ENCODE measurements at places on chromosomes 13 and 19.
A peak's percentile ranks its signal among the peaks of the same experiment; 100 is the strongest.

GRCh38 chr13:99897076-99897440, 74.5 kb downstream of the ZIC5 start:
- no peak for DNase-seq

DNA sequence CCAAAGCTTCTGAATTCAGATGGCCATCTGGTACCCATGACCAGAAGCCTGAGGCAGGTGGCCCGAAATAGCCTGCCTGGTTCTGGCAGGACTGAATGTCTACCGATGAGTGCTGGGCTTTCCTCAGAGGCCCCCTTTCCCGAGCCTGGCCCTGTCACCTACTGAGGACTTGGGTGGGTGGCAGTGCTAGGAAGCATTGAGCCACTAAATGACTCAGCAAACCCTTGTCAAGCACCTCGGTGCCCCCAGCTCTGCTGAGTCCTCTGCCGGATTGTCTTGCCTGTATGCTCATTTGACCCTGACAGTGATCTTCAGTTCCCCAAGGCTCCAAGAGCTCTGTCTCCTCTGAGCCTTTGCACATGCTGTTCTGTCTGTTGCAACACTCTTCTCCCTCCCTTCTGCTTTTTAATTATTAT, 17.9 kb downstream of the PPP1R37 start:
- DNase-seq, result no peak

DNA sequence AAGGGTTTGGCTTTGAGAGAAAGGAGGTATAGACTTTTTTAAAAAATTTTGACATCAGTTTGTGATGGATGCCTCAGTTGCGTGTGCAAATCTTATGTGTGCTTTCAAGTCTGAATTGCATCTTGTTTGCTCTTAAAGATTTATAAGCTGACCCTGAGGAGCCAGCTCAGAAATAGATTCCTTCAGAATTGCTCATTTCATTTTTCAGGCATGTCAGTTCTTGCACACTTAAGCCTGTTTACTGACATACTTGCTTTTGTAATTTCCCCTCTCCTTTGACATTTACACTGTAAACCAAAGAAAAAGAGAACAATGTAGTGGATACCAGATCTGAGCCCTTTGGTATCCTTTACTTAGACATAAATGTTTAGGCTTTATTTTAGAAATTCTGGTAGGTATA, 87.6 kb downstream of the RNF17 start:
- no peak for DNase-seq

DNA sequence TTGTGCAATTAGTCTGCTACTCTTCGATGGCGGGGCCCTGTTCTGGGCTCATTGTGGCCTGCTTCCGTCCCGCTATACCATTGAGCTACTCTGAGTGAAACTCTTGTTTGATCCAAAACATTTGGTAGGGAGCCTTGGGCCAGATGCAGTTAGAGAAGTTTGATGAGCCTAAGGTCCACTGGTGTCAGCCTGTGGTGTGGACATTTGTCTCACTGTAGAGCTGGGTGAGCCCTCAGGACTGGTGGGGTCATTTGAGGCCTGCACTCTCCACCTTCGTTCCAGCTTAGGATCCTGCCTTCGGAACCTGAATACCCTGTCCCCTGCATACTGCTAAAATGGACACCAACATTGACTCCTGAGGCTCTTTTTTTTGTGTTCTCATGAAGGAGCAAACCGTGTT, 6.9 kb downstream of the UBAC2 start:
- no peak for DNase-seq

- no peak for DNase-seq
Observed at GRCh38 chr13:28753946-28754345, 35.2 kb upstream of the SLC46A3 start.

DNA sequence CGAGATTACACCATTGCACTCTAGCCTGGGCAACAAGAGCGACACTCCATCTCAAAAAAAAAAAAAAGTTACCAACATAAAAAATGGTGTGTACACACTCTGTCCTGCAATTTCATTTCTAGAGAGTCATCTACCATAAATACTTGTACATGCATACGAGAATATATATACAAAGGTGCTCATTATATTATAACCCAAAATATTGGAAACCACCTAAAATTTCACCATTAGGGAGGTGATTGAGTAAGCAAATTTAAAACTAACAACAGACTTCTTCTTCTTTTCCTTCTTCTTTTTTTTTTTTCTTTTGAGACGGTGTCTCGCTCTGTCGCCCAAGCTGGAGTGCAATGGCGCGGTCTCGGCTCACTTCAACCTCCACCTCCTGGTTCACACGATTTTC, 7.4 kb upstream of the C5AR1 start:
- DNase-seq, result no peak

- no peak for DNase-seq
Observed at GRCh38 chr13:24348797-24349515, 39.6 kb downstream of the C1QTNF9 start.

- no peak for DNase-seq
Observed at GRCh38 chr13:20877902-20878301, 24.6 kb downstream of the XPO4 start.

DNA sequence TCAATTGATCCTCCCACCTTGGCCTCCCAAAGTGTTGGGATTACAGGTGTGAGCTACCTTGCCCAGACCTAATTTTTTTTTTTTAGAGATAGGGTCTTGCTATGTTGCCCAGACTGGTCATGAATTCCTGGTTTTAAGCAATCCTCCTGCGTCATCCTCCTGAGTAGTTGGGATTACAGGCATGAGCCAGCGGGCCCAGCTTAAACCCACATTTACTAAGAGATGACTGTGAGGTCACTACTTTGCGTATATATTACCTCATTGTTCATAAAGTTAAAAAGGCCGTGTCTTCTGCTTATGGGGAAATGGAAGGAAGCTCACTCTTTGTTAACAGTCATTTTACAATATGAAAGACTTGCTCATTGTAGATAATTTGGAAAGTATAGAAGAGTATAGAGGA, 39.6 kb upstream of the C1QTNF9 start:
- no peak for DNase-seq

- no peak for DNase-seq
Observed at GRCh38 chr19:30063650-30064347, 121.8 kb downstream of the URI1 start.

DNA sequence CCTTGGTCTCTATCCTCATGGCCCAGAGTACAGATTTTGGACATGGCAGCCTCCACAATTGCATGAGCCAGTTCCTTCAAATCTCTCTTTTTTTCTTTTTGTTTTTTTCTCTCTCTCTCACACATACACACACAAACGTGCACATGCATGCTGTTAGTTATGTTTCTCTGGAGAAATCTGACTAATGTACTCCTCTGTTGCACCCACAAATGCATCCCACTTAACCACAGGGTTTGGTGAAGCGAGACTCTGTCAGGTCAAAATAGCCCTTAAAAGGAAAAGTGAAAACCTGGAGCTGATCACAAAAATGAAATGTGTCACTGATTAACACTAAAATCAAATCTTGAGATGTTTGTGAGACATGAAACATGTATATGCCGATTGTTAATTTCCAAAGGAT, 374.6 kb upstream of the ARGLU1 start:
- no peak for DNase-seq

DNA sequence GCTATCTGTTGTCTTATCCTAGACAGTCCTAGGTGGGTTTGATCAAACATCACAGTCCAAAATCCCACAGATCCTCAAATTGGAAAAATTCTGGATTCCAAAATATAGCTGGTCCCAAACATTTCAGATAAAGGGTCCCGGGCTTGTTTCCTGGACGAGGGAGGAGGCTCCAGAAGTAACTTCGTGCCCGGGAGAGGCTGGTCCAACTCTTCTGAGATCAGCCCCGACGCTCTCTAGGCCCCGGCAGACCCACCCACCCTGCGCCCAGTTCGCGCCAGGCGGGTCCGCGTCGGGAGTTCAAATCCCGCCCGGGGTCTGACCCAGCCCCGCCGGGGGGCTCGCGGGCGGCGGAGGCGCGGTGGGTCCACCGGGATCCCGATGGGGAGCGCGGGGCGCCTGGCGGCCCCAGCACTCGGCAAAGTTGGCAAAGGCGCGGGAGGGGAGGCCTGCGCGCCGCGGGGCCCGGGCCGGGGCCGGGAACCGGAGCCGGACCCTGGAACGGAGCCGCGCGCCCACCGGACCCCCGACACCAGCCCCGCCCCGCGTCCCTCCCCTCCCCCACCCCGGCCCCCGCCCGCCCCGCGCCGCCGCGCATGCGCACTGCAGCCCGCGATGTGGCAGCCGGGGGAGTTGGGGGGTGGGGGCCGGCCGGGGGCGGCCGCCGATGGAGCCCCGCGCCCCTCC, 513 bp downstream of the MIER2 start:
- peak; percentile 44 for DNase-seq

- no peak for DNase-seq
Observed at GRCh38 chr19:7930765-7931164, 4.8 kb upstream of the CTXN1 start.

- DNase-seq, result no peak
Observed at GRCh38 chr19:41541990-41542584, 33.9 kb upstream of the CEACAM21 start.

Data from kidney (tissue), 22 donors.